C1 segment of cervical spinal cord (tissue), 14 donors: ENCODE measurements at places on chromosomes 2 and 18.

GRCh38 chr18:23095463-23095862 lies 39.8 kb upstream of the CABLES1 start:
- DNase-seq = no peak

- DNase-seq = peak; percentile 3
Measured at GRCh38 chr18:14978962-14979535, 231.1 kb downstream of the ANKRD30B start.

DNA sequence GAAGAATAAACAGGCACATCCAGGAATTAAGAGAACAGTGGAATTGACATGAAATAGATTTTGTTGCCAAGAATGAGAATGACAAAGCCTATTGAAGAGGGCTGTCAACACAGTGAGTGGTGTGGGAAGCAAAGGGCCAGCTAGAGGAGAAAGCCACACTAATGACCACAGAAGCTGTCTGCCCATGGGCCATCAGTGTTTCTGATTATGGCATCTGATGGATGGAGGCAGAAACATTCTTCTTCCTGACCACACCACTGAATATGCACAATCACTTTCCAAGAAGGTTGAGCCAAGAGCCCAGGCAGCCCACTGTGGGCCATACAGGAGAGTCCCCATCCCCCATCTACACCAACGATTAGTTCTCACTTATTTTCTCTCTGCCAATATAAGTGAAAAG lies 146.0 kb upstream of the SH3BP4 start:
- no peak for DNase-seq

DNA sequence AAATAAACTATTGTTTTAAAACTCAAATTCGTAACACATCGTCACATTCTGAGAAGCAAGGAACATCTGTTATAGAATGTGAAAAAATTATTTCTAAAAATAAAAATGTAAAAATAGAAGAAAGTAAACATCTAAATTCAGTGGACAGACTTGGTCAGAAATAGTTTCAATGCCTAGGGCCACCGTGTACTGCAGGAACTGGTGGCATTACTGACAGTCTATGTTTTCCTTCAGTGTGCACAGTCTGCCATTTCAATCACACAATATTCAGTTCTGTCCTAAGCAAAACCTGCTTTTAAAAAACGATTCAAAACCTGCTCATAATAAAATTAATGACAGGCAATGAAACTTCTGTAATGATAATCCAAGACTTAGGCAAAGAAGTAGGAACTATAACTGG lies 190.1 kb downstream of the ERBB4 start:
- DNase-seq = no peak

DNA sequence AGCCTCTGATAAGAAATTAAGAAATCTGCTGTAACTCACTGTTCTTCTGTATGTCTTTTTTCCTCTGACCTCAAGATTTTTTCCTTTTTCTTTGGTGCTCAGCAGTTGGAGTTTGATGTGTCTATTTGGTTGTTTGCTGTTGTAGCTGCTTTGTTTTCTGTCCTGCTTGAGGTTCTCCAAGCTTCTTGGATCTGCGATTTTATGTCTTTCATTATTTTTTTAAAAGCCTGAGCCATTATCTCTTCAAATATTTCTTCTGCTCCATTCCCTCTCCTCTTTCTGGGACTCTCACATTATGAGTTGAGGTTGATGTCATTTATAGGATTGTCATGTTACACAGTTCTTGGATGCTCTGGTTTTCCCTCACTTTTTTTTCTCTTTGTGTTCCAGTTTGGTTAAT lies 47.7 kb downstream of the RAMP1 start:
- no peak for DNase-seq

GRCh38 chr18:56889621-56890020 lies 238.5 kb downstream of the WDR7 start:
- no peak for DNase-seq

- no peak for DNase-seq
Measured at GRCh38 chr2:77434880-77435279, 87.3 kb downstream of the LRRTM4 start.

DNA sequence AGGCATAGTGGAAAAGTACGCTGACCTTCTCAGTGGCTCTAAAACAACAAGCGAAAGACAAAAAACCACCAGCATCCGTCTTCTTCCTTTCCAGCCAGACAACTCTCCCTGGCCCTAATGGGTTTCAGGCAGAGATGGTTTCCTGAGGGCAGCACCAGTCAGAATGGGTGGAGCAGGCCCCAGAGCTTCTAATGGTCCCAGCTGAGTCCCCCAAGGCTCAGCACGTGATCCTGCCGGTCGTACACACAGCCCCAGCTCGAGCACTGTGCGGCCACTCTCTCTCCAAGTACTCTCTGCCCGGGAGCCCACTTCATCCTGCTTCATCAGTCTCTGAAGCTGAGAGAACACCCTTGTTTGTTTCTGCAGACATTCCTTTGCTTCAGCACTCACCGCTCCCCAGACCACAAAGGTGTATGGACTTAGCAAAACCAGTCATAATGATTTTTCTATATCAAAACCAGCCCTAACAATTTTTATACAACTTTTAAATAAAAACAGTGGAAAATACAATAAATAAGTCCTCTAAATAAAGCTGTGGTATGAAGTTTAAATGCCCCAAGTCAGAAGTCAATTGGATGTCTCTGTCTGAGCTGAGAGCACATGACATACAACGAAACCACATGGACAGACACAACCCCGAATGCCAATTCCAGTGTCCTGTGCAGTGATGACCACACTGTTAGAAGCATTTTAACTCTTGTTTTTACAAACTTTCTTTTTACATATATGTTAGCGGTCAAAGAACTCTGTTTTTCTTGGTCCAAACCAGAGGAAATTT lies 63.9 kb downstream of the PARD6G start:
- no peak for DNase-seq

- no peak for DNase-seq
Measured at GRCh38 chr2:197442857-197443256, 8.0 kb upstream of the SF3B1 start.

GRCh38 chr2:176582990-176583481 lies 313.8 kb downstream of the MTX2 start:
- DNase-seq = no peak
